ENCODE measurements at places on chromosomes 12 and 14.

DNA sequence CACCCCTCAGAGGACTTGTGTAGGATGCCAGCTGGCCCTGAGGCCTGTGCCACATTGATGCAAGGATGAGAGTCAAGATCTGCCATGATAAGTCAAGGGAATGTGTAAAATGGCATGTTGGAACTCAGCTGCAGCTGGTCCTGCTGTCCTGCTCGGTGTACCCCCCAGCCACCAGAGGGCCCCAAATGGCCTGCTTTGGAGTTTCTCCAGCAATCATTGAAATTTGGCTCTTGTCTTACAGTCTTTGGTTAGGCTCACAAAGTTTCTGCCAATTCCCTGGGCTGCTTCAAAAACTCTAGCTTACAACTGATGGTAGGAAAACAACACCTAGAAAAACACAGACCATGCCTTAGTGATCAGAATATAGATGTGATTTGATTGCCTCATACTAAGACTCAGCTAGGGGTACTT is 76.8 kb downstream of the HSD17B6 start:
- peak; percentile 53 for DNase-seq

- no peak for DNase-seq
These were observed 12.8 kb downstream of the BDKRB2 start for GRCh38 chr14:96217376-96217913.

DNA sequence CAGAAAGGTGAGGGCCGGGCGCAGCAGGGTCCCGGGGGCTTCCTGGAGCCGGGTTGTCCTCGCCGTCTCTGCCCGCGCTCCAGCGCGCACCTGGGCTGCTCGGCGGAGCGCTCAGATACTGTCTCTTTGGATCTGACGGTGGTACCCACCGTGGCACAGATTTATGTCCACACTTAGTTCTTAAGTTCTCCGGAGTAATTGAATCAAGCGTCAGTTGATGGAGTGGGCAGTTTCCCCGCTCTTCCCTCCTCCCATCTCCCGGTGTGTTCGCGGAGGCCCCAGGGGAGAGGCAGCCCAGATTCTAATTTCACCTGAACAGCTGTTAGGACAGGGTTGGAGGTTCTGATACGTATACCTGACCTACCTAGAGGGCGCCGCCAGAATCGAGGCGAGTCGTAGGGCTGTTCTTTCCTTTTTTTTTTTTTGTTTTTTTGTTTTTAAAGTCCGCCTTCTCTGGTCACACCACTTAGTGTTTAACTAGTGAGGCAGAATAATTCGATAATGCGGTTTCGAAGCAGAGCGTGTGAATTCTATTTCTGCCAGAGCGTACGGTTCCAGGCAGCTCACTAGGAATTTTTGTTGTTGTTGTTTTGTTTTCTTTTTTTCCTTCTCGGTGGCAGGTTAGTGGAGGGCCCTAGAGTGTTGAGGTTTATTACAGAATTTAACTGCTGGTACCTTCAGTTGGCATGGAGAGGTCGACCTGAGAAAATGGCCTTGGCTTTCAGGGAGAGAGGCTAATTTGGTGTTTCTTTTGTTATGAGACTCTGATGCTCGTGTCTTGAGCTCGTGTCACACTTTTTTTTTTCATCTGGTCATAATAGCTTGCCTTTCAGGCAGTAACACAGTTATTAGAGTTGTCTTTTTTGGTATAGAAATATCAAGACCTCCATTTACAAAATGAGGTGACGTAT is 22.3 kb upstream of the GNS start:
- DNase-seq: no peak

DNA sequence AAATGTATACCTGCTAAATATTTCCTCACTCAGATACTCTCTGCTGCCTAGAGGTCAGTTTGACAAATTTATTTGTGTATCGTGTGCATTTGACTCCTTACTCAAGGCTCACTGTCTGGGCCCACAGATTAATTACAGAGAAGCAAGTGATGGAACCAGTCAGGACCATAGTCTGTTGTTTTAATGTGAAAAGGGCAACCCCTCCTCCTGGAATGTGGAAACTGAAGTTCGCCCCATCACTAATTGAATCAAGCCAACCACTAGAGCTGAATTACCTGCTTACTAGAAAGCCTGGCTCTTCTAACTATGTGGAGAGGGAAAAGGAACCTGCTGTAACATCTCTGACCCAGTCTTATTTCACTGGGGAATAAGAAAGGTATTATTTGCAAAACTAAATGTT is 199.9 kb upstream of the KRR1 start:
- no peak for DNase-seq

DNA sequence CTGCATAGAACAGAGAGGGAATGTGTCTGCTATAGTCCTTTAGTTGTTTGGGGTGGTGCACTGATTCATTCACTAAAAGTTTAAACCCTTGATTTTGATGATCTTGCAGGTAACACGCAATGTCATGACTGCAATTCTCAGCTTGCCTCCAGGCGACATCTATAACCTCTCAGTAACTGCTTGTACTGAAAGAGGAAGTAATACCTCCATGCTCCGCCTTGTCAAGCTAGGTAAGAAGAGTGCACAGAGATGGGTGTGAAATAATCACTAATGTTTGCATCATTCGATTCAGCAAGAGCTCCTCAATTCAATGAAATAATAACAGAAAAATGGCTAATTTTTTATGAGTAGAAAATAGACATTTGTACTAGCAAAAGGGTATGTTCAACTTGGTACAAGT is 203.7 kb downstream of the PTPRO start:
- no peak for DNase-seq

- no peak for DNase-seq
These were observed 53.3 kb upstream of the NR2C1 start for GRCh38 chr12:95126736-95127135.

- no peak for DNase-seq
These were observed 92.9 kb upstream of the EGLN3 start for GRCh38 chr14:34043627-34044372.

GRCh38 chr12:116517431-116518045 is 41.6 kb upstream of the MAP1LC3B2 start:
- DNase-seq: no peak

- peak; percentile 93 for DNase-seq
These were observed 130.3 kb upstream of the FUT8 start for GRCh38 chr14:65281991-65282895.

DNA sequence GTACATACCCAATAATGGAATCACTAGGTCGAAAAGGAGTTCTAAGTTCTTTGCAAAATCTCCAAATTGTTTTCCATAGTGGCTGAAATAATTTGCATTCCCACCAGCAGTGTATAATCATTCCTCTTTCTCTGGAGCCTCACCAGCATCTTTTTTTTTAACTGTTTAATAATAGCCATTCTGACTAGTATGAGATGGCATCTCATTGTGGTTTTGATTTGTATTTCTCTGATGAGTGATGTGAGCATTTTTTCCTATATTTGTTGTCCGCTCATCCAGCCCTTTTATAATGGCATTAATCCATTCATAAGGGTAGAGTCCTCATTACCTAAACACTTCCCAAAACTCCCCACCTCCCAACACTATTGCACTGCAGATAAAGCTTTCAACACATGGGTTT is 278.3 kb downstream of the SEC23A start:
- peak; percentile 64 for DNase-seq

GRCh38 chr12:2997989-2998670 is 38.9 kb downstream of the TEAD4 start:
- no peak for DNase-seq

- peak; percentile 33 for DNase-seq
These were observed 66.1 kb upstream of the ZDHHC17 start for GRCh38 chr12:76697849-76698248.

GRCh38 chr12:29425722-29426121 is 44.8 kb upstream of the ERGIC2 start:
- DNase-seq: no peak

- no peak for DNase-seq
These were observed 14.2 kb downstream of the TMEM63C start for GRCh38 chr14:77195766-77196165.

DNA sequence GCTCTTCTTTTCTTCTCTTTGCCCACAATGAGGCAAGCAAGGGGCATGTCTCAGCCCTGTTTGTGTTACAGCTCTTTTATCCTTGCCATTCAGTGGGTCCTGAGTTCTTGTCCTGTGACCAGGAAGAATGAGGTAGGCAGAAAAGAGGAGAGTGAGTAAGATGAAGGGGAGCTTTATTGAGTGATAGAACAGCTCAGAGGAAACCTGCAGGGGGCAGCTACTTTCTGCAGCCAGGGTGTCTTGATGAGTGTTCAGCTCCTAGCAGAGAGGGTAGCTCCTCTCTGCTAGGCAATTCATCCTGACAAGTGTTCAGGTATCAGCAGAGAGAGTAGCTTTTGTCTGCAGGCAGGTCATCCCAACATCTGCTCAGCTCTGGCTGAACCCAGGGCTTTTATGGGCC is 41.0 kb downstream of the HSD17B6 start:
- no peak for DNase-seq

GRCh38 chr12:21801522-21802288 is 27.2 kb upstream of the KCNJ8 start:
- DNase-seq: no peak

GRCh38 chr14:45222485-45223262 is 30.3 kb downstream of the MIS18BP1 start:
- DNase-seq: no peak

GRCh38 chr14:91669867-91670266 is 62.0 kb downstream of the CATSPERB start:
- DNase-seq: no peak

GRCh38 chr12:126282691-126283090 is 1217.5 kb downstream of the AACS start:
- DNase-seq: no peak

DNA sequence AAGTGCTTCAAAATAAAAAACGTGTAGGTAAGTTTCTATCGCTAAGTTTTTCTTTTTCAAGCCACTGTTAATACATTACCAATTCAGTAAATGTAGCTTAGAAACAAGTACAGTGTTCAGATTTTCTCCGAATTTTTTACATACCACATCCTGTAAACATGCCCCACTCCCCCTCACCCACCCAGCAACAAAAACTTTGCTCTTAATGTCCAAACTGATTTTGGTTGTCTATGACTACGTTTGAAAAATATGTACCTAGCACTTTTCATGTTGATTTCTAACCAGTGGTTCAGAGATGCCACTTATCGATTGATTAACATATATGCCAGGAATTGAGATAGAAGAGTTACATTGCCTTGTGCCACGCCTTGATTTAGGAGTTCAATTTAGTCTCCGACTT is 663 bp upstream of the LIN7A start:
- DNase-seq: no peak

GRCh38 chr12:92921877-92922276 is 7.2 kb downstream of the EEA1 start:
- DNase-seq: no peak

DNA sequence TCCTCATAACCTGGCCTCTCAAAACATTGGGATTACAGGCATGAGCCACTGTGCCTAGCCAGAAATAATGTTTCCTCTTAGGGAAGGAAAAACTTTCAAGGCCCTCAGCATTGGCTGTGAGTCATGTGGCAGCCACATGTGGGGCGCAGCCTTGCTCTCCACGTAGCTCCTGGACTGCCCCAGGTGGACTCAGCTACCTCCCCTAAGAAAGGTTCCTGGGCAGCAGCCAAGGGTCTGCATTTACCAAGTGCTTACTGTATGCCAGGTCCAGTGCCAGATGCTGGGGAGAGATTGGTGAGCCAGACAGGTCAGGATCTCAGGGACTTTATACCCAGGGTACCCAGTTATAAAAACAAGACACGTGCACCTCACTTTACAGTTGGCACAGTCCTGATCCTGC is 3.7 kb upstream of the TRPV4 start:
- peak; percentile 50 for DNase-seq

DNA sequence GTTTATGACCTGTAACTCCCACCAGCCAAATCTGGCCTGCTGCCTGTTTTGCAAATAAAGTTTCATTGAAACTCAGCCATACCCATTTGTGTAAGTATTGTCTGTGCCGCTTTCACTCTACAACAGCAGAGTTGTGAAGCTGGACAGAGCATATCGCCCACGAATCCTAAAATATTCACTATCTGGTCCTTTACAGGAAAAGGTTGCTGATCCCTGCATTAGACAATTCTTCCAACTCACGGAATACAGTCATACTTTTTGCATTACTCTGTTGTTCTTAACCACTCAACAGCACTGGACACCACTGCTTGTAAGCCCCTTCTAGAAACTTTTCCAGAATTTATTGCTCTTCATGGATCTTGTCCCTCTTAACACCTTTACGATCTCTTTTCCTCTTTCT is 435.4 kb downstream of the EGLN3 start:
- no peak for DNase-seq

GRCh38 chr12:44078273-44078672 is 242.4 kb downstream of the TMEM117 start:
- no peak for DNase-seq

DNA sequence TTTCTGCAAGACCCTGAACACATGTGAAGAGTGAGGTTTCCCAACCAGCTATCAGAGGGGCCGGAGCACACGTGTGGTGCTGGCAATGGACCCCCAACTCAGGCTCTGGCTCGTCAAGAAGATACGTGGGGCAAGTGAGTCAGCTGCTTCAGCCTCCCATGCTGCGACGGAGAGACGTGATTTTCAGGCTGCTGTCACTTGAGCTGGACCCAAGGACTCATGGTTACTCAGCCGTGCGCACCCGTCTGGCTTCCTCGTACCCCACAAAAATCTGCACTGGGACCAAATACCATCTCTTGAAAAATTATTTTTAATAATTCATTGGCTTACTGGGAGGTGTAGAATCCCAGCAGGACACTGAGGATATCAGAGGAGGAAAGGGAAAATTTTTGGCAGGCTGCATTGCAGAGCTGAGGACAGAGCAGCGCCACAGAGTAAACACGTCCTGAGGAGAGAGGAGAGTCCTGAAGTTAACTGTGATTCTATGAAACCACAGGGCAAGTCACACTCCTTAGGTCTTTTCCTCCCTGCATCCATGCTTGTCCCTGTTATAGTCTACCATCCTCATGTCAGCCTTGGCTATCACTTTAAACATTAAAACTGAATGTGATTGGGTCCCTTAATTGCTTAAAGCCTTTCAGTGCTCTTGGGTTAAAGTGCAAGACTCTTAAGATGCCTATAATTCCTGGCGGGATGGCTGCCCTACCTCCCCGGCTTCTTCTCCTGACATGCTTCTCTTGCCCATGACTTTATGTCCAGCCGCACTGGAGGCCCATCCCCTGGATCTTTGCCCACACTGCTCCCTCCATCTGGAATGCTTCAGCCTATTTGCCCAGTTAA is 95.3 kb upstream of the SLC35F4 start:
- DNase-seq: no peak

GRCh38 chr12:46774322-46774633 is 51.5 kb downstream of the SLC38A4 start:
- no peak for DNase-seq

- no peak for DNase-seq
These were observed 505.4 kb downstream of the LRFN5 start for GRCh38 chr14:42112108-42112507.

DNA sequence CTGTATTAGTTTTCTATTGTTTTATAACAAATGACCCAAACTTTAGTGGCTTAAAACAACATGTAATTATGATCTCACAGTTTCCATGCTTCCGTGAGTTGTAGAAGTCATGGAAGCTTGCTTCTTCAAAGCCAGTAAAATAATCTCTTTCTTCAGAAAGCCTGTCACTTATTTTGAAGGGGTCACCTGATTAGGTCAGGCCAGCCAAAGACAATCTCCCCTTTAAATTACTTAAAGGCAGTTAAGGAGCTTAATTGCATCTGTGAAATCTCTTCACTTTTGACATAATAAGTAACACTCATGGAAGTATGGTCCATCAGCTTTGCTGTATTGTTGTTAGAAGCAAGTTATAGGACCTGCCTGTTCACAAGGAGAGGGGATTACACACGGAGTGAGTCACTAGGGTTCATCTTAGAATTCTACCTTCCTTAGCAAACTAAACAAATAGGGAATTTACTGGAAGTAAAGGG is 89.8 kb downstream of the FAR2 start:
- peak; percentile 22 for DNase-seq

- no peak for DNase-seq
These were observed 98.0 kb downstream of the KCNH5 start for GRCh38 chr14:62947301-62947700.

Measured in EH (cell line).